Cortex of kidney (tissue), 1 donor: ENCODE measurements at places on chromosomes 5 and 9.

- no peak for DNase-seq
These were observed 425.6 kb upstream of the TNC start for GRCh38 chr9:115543511-115543910.

- no peak for DNase-seq
These were observed 9.6 kb downstream of the GMCL2 start for GRCh38 chr5:178177569-178177968.

DNA sequence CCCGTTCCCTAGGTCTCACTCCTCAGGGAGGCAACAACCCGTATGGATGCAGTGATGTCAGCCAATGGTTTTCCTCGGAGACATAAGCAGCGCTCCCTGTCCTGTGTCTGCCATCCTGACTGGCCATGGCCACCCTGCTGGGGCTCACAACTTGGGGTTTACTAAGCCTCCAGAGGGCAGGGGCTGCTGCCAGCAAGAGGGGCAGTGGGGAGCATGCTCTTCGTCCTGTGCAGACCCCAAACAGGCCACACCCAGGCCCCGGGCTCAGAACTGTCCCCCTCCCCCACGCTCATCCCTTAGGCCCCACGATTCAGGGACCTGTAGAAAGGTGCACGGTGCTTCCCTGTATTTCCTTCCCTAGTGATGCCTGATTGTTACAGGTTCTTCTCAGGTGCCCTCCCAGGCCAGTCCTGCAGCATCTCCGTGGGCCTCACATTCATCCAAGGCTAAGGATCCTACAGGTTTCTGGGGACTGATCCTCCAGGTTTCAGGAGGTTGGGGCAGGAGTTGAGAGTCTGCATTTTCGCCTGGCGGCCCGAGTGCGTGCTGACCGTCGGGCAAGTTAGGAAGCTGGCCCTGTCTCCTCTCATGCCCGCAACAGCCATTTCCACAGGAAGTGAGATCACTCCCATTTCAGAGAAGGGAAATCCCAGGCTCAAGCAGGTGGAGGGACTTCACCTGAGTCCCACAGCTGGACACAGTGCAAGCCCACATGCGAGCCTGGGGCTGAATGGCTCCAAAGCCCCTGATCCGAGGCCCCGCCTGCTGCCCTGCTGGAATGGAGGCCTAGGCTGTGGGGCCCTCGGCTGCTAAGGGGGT, 217.6 kb downstream of the ROR2 start:
- no peak for DNase-seq

DNA sequence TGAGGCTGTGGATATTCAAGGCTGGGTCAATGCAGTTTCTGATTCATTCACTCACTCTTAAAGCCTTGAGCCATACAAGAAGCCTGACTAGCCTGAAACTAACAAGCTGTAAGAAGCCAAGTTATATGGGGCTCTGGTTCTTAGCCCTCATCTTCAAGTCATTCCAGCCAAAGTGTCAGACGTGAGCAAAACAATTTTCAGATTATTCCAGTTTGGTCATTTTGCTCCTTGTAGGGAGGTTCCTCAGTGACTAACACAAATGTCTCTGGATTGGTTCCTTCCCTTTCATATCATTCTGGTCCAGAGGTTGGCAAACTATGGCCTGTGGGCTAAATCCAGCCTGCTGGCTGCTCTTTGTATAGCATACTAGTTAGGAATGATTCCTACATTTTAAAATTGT, 12.5 kb upstream of the SHOC1 start:
- DNase-seq: no peak
